ENCODE measurements at places on chromosomes 12 and 14.

GRCh38 chr14:90368946-90369721, 27.7 kb upstream of the CALM1 start:
- no peak for DNase-seq

- peak; percentile 34 for DNase-seq
Observed at GRCh38 chr12:70052931-70053497, 190.2 kb upstream of the CNOT2 start.

GRCh38 chr14:76904100-76904739, 78.0 kb downstream of the LRRC74A start:
- DNase-seq = peak; percentile 61

GRCh38 chr12:75976113-75976512, 55.5 kb downstream of the PHLDA1 start:
- DNase-seq = no peak

GRCh38 chr12:9752145-9752933, 8.4 kb downstream of the CD69 start:
- no peak for DNase-seq

Measured in heart left ventricle (tissue), 16 donors.